ENCODE measurements at places on chromosomes 4 and X.

DNA sequence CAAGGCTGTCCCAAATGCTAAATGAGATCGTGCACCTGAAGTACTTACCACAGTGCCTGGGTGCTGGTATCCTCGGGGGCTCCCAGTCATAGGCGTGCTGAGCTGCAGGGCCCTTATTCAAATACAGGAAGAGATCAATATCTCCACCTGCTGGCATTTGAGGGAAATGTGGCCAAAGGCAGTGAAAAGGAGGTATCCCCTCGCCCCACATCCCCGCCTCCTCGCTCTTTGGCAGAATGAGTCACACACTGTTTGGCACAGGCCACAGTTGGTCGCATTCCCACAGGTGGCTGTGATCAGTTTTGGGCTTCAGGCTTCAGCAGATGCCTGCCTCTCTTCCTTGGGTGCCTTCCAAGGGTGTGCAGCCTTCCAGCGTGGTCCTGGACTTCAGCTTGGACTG, 28.4 kb downstream of the ZNF185 start:
- peak; percentile 82 for DNase-seq

- no peak for DNase-seq
Measured at GRCh38 chr4:35105486-35105885, 1138.8 kb downstream of the ARAP2 start.

DNA sequence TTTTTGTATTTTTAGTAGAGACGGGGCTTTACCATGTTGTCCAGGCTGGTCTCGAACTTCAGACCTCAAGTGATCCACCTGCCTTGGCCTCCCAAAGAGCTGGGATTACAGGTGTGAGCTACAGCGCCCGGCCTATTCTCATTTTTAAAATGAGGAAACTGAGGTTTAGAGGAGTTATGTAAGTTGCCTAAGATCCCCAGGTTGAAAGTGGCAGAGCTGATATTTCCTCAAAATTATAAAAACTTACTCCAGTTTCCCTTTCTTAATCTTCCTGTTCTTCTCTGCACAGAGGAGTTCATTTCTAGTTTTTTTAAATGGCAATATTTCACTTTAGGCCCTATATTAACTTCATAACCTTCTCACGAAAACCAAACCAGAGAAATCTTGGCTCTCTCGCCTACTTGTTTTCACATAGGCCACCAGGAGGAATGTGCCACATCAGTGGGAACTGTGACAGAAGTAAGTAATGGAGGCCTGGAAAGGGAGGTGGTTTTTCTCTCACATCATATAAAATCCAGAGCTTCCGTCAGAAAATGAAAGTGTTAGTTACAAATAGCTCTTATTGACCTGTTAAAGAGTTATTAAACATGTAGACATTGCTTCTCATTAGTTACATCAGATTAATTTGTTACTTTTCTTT, 16.1 kb upstream of the RS1 start:
- no peak for DNase-seq

DNA sequence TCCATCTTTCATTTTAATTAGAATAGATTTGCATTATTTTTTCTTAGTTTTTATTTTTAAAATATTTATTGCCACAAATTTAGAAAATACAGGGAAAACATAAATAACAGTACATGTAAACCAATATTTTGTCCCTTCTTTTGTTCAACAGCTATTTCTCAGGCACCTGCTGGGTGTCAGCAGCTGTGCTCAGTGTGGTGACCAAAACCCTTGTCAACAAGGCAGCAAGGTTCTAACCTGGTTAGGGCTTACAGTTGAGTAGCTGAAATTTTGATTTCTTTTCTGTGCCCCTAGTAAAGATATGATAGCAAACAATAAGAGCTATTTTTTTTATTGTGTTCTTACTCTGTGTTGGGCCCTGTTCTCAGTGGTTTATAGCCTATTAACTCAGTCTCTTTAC, 128.1 kb downstream of the PTTG2 start:
- no peak for DNase-seq

DNA sequence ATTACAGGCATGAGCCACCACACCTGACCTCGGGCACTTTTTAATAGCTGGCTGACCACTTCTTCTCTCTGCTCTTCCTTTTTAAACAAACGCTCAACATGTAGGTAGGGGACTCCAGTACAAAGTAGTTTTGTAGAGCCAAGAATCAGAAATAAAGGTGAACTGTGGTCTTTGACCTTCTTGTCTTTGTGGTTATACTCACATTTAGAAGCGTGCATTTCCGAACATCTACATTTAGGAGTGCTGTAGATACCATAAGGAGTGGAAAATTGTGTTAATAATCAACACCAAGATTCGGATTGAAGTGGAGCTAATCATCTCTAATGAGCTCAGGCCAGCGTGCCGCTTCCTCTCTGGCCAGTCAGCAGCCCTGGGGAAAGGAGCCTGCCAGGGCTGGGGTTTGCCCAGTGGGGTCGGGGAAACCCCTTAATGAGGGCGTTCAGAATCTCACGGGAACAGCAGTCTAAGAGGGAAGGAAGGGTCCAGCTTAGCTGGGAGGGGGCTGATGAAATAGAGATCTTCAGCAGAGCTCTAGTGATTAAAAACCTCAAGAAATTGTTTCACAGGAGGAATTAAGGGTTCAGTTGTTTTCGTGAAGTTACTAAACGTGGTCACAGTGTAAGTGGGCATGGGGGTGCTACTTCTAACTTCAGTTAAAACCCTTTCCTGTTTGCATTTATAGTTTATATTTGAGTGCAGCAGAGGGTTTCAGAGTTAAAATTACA, 81.2 kb downstream of the GAB1 start:
- no peak for DNase-seq

DNA sequence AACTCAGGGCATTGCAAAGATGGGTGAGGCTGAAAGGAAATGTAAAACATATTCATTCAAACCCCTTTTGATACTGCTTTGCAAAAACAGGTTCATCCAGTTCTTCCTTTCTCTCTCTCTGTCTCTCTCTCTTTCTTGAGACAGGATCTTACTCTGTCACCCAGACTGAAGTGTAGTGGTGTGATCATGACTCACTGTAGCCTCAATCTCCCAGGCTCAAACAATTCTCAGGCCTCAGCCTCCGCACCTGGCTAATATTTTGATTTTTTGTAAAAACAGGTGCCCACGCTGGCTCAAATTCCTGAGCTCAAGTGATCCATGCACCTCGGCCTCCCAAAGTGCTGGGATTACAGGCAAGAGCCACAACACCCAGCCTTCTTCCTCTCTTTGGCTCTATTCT, 15.6 kb upstream of the DCHS2 start:
- DNase-seq, result no peak

DNA sequence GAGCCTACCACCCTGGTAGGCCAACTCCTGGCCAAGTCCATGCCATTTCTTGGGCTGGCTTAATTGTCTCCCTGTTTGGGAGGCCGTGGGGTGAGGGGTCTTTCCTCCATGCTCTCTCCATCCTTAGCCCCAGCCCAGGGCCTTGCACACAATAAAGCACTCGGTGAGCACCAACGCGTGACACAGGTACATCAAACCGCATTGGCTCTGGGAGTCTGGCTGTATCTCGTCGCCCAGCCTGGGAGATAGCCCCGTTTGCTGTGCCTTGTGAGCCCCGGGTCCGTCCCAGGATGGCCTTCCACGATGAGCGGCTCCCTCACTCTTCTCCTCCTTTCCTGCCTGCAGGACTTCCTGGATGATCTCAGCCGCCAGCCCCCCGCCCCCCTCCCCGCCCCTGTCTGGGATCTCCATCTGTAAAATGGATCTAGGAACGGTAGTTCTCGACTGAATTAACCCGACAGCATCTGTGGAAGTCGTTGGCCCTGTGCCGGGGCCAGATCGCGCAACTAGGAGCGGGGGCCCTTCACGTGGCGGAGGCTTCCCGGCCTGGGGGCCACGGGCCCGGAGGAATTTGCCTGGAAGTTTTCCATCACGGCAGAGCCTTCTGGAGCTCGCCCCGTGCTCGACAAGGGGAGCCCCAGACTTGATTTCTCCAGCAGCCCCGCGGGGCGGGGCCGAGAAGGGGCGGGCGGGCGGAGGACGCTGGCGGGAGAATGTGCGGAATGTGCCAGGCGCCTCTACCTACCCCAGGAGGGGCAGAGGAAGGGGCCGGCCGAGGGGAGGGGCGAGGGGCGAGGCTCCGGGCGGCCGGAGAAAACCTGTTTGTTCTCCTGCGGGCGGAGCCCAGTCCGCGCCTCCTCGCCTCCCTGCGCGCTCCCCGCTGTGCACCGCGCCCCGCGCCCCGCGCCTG, at the start of gene ZNF185:
Gene ZNF185 (plus strand): TSS at position 846 of the 910 bp plus-strand sequence. CDS start 16,423 bp downstream, outside the sequence.
- no peak for DNase-seq

DNA sequence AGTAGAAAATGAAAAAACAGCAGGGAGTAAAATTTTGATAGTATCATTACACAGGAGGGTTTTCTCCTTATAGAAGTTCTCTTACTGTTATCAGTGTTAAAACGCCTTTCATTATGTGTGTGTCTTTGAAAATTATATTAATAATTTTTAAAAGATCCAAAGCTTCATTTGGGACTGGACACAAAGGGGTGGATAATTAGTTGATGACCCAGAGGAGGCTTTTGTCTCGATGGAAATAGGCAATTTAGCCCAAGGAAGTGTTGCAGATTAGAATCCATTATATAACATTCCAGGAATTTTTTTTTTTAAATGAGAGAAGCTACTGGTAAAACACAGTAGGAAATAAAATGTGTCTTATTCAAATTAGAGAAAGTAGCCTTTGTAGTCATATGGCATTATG, 1339.3 kb downstream of the FSTL5 start:
- DNase-seq, result no peak

- no peak for DNase-seq
Measured at GRCh38 chr4:3878678-3879077, 112.5 kb downstream of the ADRA2C start.

DNA sequence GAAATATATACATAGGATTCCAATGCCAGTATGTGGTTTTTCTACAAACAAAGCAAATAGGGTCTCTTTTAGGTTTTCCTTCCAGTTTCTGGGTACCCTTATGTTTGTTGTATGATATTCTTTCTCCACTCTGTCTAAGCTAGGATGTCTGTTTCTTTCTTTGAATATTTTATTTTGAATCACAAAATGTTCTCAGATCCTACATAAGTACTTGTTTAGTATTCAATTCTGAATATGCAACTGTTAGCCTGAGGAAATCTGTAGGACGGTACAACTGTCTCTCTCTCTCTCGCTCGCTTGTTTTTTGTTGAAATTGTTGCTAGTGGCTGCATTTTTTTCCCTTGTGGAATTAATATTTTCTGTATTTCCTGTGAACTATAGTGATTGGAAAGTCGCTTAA, 163.2 kb downstream of the CCSER1 start:
- DNase-seq, result no peak

GRCh38 chr4:159273141-159273438, 170.2 kb downstream of the RAPGEF2 start:
- DNase-seq, result no peak
